ENCODE measurements at places on chromosomes 13 and 19.

DNA sequence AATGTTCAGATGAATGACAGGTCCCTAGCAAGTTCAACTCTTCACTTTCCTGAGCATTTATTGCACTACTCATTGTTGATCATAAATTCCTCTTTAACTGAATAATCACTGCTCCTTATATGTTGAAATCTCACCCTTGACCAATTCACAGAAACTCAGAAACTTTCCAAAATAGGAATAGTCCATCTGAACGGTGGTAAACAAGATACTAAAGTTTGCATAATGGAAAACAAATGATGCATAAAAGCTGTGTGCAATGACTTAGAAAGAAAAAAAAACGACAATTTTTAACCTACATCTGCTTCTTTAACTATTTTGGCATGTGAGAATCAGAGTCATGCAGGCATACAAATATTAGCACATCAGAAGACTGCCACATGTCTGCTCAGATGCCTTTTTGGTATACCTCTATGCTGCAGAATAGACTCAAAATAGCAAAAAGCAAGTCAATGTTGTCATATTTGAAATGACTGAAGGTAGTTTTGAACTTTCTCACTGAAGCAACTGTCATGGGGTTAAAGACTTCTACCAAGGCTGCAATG is 34.8 kb downstream of the SLC10A2 start:
- DNase-seq, result no peak

GRCh38 chr13:63190742-63191141 is 1775.1 kb upstream of the PCDH20 start:
- no peak for DNase-seq

DNA sequence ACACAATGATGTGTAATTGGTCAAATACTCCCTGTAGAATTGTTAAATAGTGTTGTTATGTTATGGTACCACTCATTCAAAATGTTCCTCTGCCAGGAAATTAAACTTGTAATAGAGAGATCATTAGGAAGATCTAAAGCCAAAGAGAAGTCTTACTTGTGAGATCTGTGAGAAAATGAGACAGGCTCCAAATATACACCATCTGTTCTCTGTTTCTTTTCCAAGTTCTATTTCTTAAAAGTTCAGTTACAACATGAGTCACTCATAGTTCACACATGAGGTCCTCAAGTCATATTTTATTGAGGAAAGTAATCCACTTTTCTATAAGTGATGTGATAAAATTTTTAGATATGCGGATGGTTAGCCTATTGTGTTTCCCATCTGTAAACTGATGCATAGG is 1038.1 kb upstream of the PRR20A start:
- peak; percentile 4 for DNase-seq

DNA sequence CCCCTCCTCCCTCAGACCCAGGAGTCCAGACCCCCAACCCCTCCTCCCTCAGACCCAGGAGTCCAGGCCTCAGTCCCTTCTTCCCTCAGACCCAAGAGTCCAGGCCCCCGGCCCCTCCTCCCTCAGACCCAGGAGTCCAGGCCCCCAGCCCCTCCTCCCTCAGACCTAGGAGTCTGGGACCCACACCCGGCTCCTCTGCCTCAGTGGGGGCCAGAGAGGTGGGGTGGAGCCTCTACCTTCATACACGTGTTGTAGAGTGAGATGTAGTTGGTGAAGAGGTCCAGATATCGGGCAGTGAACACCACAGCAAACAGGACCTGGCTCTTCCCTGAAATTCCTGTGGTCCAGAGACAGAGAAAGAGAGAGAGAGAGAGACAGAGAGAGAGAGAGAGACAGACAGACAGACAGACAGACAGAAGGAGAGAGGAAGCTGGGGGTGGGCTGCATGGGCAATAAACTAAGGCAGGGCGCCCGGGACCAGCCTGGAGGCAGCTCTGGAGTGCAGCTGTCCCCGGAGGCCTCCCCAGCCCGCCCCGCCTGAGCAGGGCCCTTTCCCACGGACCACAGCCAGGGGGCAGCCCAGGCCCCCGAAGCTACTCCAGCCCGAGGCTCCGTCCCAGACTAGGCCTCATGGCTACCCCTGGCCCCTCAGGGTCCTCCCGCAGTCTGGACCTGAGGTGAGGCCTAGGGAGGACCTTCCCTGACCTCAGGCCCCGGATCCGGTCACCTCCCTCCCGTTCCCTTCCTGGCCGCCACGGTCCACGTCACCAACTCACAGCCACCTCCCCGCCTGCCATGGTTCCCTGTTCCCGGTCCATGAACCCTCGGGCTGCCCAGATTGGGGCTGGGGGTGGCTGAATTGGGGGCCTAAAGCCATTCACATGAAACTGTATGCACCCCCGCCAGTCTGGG is 907 bp downstream of the KDELR1 start:
- DNase-seq, result peak; percentile 61

GRCh38 chr19:55676383-55676782 is 1.4 kb downstream of the EPN1 start:
- DNase-seq, result no peak

GRCh38 chr19:36528921-36529518 is 949 bp upstream of the ZNF260 start:
- DNase-seq, result peak; percentile 25

All from frontal cortex (tissue), 4 donors.